ENCODE measurements at places on chromosomes 2 and 18. TPM values are rescaled to one million over a fixed set of nuclear protein-coding genes. Genes with fewer than 3 reads are reported as not detected.
A peak's percentile ranks its signal among the peaks of the same experiment; 100 is the strongest.

DNA sequence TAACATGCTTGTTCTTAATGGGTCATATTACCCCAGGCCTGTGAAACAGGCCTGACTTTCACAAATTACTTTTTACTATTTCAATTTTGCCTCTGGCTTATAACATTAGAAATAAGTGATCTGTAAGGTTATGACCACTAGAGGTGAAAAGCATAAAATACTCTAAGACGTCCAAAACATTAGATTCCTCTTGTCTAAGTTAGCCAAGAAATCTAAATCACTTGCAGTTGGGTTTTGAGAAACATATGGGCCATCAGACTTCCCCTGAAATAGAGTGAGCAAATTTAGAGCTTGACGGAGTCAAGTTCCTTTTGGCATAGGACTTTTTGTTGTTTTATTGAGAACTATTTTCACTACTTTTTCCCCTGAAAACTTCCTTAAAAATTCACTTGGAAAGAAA is 32.7 kb upstream of the RIT2 start:
- DNase-seq: no peak

DNA sequence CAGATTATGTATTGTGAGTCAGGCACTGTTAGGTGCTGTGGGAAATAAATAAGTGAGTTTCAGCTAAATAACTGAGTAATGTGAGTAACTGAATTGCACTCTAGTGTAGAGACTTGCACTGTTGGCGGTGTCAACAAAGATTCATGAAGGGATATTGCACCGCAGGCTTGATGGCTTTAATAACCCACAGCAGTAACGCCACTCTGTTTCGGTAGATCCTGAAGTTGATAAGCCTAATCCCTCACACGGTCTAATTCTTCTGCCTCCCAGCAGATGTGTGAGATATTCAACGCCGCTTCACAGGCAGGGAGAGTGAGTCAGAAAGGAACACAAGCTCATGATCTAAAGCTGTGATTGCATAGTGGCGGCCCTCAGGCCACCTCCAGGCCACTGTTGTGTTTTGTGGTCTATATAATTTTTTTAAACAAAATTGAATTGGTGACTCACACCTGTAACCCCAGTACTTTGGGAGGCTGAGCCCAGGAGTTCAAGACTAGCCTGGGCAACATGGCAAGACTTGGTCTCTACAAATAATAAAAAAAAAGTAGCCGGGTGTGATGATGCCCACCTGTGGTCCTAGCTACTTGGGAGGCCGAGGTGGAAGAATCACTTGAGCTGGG is 94.3 kb downstream of the LIPG start:
- no peak for DNase-seq

- DNase-seq: no peak
Measured at GRCh38 chr2:11123001-11123809, 32.1 kb upstream of the SLC66A3 start.

Gene LRATD1
- 95.0 TPM for polyA plus RNA-seq

- DNase-seq: no peak
Measured at GRCh38 chr2:164069540-164069939, 333.7 kb upstream of the FIGN start.

GRCh38 chr2:95295376-95295775 is 1.8 kb upstream of the KCNIP3 start:
- no peak for DNase-seq

DNA sequence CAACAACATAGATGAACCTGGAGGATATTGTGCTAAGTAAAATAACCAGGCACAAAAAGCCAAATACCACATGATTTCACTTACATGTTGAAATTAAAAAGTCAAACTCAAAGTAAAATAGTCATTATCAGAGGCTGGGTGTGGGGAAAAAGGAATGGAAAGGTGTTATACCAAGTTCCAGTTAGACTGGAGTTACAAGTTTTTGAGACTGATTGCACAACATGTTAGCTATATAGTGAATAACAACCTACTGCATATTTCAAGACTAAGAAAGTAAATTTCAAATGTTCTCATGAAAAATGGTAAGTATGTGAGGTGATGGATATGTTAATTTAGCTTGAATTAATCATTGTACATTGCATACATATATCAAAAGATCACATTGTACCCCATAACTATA is 116.8 kb upstream of the HNMT start:
- DNase-seq: peak; percentile 22

Gene PER2
- 2.2 TPM for polyA plus RNA-seq

Gene PUS10
- 4.6 TPM for polyA plus RNA-seq

GRCh38 chr2:200089756-200090109 is 134.4 kb downstream of the MAIP1 start:
- no peak for DNase-seq

DNA sequence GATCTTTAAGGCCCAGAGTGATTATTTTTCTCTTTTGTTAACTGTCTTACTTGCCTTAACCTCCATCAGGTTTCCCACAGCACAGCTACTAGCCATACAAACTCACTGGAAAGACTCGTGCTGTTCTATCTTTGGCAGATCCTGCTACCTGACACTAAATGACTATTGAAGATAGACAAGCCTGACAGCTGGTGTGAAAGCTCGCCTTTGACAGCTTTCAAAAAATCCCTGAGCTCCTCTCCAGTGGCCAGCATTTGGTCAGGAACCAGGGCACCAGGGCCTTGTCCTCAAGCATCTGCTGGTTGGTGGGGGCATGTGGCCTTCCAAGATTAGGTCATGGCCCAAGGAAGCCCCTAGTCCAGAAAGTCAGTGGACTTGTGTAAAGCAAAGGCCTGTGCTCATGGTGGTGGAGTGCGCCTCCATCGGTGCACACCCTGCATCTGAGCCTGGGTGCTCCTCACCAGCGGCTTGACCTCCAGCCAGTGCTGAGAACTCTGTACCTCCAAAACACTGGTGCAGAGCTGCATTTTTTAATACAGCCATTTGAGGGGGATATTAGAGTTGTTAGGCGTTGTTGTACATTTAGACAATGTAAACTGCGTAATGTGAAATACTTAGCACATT is 158.5 kb downstream of the NCK2 start:
- DNase-seq: no peak

Gene CCDC178
- not detected for polyA plus RNA-seq

DNA sequence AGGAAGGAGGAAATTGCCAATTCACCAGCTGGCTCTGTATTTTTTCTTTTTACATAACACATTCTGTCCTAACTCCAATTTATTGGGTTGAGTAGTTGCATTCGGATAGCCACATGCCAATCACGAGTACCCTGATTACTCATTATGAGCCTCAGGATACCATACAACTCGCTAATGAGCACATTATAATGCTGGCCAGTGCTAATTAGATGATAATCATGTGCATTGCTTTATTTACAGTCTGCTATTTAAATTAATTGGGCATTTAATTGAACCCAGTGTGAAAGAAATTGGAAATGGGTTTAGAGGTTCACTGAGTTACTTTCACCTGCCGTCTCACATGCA is 15.2 kb downstream of the G6PC2 start:
- DNase-seq: no peak

DNA sequence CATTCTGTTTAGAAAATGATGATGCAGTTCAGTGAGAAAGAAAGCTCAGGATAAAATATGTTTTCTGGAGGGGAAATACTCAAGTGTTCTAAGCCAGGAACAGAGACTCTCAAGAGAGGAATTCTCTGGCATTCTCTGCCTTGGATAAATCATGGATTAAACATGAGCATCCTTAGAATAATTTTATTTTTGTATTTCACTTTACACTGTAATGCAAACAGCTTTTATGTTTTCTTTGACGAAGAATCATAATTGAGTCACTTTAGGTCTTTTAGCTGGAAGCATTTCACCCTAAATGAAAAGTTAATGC is 11.1 kb downstream of the GDF7 start:
- DNase-seq: no peak

GRCh38 chr2:137718786-137719185 is 245.5 kb upstream of the HNMT start:
- DNase-seq: no peak

- DNase-seq: no peak
Measured at GRCh38 chr18:28588884-28589549, 412.1 kb upstream of the CDH2 start.

DNA sequence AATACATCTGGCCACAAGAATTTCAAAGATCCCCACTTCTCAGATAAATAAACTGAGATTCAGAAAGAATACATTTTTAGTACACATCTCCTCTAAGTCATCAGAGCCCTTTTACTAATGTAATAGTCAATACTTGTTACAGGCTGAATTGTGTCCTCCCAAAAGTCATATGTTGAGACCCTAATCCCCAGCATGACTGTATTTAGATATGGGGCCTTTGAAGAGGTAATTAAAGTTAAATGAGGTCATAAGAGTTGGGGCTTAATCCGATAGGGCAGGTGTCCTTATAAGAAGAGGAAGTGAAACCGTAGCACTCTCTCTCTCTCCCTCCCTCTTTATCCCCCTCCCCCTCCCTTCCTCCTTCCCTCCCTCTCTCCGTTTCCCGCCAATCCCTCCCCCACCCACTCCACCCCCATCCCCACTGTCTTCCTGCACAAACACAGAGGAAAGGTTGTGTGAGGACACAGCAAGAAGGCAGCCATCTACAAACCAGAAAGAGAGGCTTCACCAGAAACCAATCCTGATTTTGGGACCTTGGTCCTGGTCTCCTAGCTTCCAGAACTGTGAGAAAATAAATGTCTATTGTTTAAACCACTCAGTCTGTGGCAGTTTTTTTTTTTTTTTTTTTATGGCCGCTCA is 66.6 kb upstream of the ZNF397 start:
- peak; percentile 32 for DNase-seq

Gene CYP26B1
- polyA plus RNA-seq: 6.2 TPM

DNA sequence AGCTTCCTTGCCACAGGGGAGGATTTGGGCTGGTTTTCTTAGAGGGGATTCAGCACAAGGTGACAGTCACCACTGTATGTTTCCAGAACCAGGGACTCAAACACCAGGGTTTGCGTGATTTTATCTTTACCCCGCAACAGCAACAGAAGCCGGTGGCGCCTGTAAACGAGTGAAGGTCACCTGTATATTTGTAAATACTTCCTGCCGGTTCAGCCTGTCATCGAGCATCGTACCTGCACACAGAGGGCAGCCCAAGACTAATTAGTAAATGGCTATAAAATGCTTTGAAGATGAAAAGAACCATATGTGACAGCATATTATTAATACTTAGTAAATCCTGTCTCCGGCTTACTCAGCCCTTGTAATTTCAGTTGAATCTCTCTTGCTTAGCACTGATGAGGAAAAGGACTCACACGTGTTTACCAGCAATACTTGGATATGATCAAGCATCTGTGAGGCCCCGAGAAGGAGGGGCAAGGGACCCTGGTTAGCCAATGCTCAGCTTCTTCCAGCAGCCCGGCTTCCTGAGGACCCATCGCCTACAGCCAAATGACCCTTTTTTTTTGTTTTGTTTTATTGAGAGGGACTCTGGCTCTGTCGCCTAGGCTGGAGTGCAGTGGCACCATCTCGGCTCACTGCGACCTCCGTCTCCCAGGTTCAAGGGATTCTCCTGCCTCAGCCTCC is 51.3 kb upstream of the FOSL2 start:
- DNase-seq: no peak

Gene CFC1
- 3.1 TPM for polyA plus RNA-seq

- DNase-seq: no peak
Measured at GRCh38 chr2:20291846-20292408, 58.7 kb downstream of the PUM2 start.
